ENCODE measurements at places on chromosomes 12 and 14.

DNA sequence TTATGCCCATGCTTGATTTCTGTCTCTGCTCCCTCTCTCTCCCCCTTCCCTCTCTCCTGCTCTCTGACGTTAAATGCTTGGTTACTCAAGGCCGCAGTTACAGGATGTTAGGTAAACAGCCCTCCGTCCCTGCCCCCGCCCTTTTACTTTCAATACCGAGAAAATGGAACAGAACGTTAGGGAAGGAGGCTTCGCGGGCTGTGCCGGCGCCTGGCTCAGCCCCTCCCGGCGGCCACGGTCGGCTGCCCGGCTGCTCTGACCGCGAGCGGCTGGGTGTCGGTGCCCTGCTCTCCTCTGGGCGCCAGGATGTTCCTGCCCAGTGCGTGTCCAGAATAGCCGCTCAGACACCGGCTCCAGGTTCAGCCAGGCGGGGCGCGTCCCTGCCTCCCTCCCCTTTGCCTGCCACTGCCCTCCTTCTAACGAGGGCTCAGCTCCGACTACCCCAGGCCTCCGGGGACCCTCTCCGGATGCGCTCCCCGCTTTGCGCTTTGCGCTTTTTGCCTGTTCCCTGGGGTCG is 166.1 kb downstream of the ADCK1 start:
- no peak for DNase-seq

DNA sequence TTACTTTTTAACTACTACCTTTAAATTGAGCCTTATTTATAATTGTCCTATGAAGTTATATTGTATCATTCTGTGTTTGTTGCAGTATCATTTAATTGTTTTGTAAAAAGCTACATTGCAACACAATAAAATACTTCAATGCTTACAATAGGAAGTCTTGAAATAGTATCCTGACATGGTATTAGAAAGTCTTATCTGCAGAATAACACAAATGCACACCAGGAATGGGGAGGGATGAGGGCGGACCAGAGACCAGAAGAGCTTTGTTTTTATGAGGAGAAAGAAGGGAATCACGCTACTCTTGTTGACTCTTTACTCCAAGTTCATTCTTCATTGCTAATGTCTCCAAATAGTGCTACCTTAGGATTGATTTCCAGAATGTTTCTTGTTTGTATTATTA is 120.2 kb downstream of the MON2 start:
- DNase-seq, result no peak

GRCh38 chr12:118126119-118126757 is 9.7 kb upstream of the PEBP1 start:
- DNase-seq, result no peak

GRCh38 chr14:96470331-96470730 is 31.9 kb upstream of the PAPOLA start:
- no peak for DNase-seq

- no peak for DNase-seq
These were observed 392.7 kb downstream of the RPS29 start for GRCh38 chr14:49193332-49194065.

DNA sequence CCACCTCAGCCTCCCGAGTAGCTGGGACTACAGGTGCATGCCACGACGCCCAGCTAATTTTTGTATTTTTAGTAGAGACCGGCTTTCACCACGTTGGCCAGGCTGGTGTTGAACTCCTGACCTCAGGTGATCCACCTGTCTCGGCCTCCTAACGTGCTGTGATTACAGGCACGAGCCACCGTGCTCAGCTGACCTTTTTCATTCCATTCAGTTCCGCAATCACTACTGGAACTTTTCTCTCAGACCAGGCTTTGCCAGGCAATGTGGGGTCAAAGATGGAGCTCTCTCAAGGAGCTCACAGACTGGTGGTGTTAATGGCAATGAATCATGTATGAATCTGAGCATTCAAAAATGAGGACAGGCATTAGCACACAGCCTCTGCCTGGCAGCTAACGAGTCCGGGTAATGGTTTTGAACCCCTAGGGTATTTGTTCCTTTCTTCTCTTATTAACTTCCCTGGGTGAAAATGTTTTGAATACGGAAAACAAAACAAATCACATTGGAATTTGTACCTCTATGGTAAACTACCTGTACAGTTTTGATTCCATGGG is 9.4 kb upstream of the TCHP start:
- no peak for DNase-seq

GRCh38 chr14:104694991-104695659 is 5.7 kb downstream of the INF2 start:
- peak; percentile 9 for DNase-seq

- DNase-seq, result no peak
These were observed 13.0 kb upstream of the TMED2 start for GRCh38 chr12:123571343-123571813.

DNA sequence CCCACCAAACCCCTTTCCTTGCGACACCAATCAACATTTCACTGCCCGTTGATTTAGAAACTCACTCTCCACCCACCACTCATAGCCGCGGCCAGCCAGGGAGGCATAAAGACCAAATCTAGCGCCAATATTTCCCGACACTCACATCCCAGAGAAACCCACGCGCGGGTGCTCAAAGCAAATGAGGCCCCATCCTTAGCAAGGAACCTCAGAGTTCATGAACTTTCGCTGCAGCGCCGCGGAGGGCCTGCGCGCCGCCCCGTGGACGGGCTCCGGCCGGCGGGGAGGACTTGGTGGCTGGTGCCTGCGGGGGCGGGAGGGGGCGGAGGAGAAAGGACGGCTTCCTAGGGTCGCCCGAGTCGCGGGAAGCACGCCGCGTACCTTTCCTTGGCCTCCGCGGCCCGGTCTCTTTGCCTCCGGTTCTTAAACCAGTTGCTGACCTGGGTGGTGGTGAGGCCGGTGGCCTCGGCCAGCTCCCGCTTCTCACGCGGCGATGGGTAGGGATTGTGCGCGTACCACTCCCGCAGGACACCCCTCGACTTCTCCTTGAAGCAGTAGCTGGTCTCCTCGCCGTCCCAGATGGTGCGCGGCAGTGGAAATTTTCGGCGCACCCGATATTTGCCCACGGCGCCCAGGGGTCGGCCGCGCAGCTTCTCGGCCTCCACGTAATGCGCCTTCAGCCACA is 886 bp downstream of the SIX1 start:
- DNase-seq, result no peak

- DNase-seq, result no peak
These were observed 61.9 kb upstream of the VASH1 start for GRCh38 chr14:76699209-76699938.

DNA sequence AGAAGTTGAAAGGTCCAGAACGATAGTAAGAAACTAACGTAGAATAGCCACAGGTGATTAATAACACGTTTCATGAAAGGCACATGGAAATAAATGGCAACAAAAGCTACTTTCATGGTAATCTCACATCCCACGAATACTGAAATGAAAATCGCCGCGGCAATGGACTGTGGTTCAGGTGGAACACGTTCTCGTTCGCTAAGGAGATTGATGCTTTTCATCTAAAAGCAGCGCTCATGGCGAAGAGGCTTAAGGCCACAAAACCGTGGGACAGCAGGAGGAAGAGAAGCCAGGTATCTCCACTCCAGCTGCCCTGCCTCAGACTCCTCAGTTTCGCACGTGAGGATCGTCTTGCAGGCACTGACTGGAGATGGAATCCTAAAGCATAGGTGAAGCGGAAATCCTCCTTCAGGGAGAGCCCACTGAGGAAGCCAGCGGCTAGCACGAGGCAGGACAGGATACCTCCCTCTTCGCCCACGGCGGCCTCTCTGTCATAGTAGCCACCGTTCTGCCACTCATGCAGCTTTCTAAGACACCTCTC is 696 bp upstream of the GPHN start:
- DNase-seq, result peak; percentile 2

DNA sequence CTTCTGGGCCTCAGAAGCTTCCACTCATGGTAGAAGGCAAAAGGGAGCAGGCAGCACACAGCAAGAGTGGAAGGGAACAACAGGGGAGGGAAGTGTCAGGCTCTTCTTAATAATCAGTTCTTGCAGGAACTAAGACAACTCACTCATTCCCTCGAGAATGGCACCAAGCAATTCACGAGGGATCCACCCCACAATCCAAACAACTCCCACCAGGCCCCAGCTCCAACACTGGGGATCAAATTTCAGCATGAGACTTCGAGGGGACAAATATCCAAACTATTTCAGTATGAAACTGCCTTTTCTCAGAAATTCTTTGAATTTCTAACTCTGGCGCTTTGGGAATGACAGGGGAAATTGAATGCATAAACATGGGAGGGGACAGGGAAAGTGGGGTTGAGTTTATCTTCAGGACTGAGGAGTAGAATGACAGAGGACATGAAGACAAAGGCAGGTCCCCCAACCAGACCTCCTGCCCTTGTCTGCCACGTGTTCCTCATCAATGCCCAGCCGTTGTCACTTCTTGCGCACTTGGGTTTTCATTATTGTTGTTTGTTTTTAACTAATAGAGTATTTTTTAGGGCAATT is 24.6 kb upstream of the APOF start:
- no peak for DNase-seq

DNA sequence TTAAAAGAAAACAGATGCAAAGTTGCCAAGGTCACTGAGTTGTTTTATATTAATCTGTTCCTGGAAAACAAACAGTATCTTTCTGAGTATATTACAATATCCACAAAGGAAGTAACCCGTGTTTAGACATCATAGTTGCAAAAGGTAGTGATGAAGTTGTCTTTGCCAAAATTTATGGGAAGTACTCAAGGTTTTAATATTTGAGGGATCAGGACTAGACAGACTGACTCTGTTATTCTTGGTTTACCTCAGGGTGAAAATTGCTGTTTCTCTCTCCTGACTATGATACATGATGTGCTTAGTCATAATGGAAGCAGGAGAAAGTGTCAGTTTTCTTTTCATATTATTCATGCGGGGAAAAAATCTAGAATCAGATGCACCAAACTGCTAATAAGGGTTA is 28.3 kb downstream of the TMEM233 start:
- no peak for DNase-seq

- no peak for DNase-seq
These were observed 9.9 kb upstream of the PPP1R13B start for GRCh38 chr14:103857256-103857655.

- DNase-seq, result no peak
These were observed 129.6 kb upstream of the GARIN2 start for GRCh38 chr14:67059596-67059995.
